ENCODE measurements at places on chromosomes 12 and 14.
A peak's percentile ranks its signal among the peaks of the same experiment; 100 is the strongest.

DNA sequence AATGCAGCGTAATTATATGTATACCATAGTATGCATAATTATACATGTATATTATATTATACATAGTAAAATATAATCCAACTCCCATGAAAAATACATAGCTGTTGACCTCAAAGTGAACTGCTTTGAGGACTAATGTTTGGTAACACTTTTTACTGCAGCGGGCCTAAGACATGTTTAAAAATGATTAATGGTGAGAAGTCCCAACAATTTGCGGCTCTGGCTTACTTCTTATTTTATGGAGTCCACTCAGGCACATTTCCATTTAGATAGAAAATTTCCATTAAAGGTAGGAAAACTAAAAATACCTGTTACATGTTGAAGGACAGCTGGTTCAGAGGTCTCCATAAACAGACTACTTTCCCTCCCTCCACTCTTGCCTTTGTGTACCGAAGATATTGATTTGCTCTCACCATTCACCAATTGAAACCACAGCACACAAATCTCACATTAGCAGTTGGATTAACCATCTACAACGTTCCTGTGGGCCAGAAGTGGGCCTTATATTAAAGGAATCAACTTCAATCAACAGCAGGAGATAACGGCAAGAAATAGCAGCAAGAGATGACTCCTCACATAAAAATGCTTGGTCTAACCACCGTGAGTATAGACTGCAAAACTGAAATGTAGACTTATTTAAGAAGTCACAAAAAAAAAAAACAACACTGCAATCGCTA lies 14.1 kb upstream of the NT5DC3 start:
- DNase-seq, result peak; percentile 38

DNA sequence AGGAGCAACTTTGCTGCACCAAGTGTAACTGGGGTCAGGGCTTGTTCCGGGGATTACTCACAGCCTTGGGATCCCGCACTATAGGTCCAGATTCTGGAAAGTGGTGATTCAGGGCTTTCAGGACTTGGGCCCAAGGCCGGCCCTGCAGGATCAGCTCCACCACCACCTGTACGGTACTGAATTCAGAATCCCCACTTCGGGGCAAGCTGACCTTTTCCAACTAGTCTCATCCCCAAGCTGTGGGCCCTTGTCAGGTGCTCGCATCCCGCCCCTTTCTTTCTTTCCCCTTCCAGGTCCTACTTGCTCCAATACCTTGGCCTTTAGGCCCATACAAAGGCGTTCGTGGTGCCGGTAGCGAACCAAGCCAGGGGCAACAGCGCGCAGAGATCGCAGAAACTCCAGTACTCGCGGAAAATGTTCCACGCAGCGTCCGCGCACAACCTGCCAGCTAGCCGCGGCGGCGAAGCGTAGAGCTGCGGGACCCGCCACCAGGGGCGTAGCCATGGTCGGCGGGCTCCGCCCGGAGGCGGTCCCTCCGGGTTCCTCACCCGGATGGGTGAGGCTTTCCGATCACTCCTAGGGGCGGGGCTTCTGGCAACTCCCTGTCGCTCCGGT lies 487 bp downstream of the TINF2 start:
- peak; percentile 82 for DNase-seq

DNA sequence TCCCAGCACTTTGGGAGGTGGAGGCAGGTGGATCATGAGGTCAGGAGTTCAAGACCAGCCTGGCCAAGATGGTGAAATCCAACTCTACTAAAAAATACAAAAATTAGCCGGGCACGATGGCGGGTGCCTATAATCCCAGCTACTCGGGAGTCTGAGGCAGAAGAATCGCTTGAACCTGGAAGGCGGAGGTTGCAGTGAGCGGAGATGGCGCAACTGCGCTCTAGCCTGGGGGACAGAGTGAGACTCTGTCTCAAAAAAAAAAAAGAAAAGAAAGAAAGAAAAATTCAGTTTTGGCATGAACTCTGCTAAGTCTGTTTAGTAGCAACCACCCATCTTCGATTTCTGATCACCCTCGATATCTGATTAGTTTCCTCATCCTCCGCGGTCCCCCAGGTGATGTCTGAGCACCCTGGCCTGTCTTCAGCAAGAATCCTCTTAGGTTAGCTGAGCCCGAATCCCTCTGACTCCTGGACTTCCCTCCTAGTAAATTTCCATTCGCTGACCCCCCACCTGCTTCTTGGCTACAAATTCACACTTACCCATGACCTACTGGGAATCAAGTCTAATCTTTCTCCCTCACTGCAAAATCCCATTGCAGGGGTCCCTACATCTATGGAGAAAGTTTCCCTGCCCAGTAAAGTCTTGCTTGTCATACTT lies 879 bp upstream of the HSPB8 start:
- no peak for DNase-seq

DNA sequence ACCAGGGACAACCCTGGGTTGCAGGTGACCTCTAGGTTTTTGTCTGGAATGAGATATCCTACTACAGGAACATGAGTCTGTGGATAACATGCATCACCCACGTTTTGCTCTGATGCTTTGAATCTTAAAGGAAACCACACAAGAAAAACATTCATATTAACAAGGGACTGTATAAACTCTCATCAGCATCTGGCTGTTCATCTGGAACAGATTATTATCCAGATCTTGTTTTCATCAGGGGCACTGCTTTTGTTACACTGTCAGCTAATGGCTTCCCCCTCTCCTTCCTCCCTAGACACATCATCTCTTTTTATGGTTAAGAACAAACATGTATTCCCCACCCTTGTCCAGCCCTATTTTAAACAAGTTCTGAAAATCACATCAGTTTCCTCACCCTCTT lies 1095.7 kb downstream of the AACS start:
- no peak for DNase-seq

GRCh38 chr12:115623764-115624334 lies 653.6 kb downstream of the MED13L start:
- DNase-seq, result no peak

- no peak for DNase-seq
Observed at GRCh38 chr12:55743406-55744339, 751 bp downstream of the GDF11 start.

DNA sequence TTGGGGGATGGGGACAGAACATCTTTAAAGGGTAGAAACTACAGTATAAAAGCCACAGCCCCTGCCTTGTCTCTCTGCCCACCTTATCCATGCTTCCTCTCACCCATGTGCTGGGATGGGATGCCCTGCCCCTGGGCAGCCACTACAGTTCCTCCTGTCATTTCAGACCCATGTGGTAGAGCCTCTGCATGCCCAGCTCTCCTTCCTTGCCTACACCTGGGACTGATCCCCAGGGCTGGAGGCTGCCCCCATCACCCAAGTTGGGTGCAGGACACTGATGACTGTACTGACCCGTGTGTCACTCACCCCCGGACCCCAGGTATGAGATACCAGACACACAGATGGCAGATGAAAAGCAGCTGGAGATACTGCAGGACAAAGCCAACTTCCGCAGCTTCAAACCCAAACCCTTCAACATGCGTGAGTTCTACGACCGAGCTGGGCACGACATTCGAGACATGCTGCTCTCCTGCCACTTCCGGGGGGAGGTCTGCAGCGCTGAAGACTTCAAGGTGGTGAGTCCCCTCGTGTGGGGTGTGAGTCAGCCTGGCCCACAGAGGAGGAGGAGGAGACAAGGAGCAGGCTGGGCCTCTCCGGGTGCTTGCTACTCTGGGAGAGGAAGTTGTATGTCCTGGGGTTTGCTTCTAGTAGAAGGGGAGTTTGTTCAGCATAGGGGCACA lies 2.2 kb downstream of the ASIC1 start:
- no peak for DNase-seq

GRCh38 chr14:75069121-75069810 lies at the start of gene ZC2HC1C:
Gene ZC2HC1C (plus strand): TSS chr14:75069641. CDS start chr14:75070574, 933 bp downstream.
- DNase-seq, result peak; percentile 45

DNA sequence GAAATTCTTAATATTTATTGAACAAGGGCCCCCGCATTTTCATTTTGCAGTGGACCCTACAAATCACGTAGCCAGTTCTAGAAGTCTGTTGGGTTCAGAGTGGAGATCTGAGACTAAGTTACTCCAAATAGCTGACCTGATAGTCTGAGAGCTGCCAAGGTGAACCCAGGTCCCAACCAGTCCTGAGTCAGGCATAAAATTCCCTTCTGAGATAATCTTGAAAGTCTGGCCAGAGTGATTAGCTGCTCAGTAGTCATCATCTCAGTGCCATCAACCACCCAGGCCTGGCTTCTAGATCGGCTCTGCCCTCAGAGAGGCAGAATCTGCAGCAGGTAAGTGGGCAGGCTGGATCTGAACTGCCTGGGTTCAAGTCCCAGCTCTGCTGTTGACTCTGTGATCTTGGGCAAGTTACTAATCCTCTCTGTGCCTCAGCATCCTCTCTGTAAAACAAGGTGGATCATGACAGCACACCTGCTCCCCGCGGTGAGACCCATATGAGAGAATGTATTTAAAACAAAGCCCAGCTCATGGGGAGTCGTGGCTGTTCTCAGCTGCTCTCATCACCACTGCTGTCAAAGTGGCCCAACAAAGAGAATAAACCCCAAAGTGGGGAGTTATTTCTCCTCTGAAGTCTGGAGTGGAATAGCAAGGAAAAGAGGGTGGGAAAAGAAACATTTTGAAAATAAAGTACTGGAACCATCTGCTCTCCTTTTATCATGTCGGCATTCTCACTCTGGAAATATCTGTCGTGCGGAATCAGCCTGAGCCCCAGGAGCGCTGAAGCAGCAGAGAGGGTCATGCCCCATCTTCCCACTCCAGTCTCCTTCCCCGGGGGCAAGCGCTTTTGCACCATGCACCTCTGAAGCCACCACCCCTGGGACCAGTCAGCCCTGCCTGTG lies 193.3 kb downstream of the DPF3 start:
- no peak for DNase-seq

- DNase-seq, result no peak
Observed at GRCh38 chr12:113803759-113804140, 162.4 kb downstream of the RBM19 start.

DNA sequence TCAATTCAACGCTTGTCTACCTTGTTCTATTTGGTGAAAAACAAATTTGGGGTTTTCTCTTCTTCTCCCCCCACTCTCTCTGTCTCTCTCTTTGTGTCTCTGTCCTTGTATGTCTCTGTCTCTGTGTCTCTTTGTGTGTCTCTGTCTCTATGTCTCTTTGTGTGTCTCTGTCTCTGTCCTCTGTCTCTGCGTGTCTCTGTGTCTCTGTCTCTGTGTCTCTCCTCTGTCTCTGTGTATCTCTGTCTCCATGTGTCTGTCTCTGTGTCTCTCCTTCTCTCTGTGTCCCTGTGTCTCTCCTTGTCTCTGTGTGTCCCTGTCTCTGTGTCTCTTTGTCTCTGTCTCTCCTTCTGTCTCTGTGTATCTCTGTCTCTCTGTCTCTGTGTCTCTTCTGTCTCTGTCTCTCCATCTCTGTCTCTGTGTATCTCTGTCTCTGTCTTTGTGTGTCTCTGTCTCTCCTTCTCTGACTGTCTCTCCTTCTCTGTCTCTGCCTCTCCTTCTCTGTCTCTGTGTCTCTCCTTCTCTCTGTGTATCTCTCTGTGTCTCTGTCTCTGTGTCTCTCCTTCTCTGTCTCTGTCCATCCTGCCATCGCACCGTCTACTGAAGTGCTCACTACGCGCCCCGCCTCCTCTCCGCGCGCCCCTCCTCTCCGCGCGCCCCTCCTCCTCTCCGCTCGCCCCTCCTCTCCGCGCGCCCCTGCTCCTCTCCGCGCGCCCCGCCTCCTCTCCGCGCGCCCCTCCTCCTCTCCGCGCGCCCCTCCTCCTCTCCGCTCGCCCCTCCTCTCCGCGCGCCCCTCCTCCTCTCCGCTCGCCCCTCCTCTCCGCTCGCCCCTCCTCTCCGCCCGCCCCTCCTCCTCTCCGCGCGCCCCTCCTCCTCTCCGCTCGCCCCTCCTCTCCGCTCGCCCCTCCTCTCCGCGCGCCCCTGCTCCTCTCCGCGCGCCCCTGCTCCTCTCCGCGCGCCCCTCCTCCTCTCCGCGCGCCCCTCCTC lies 12.8 kb downstream of the LRCOL1 start:
- DNase-seq, result peak; percentile 65

GRCh38 chr12:46005823-46006222 lies 15.4 kb upstream of the SCAF11 start:
- no peak for DNase-seq

GRCh38 chr12:75959506-75959905 lies 72.1 kb downstream of the PHLDA1 start:
- no peak for DNase-seq

- no peak for DNase-seq
Observed at GRCh38 chr12:114879354-114879753, 195.4 kb upstream of the TBX3 start.

DNA sequence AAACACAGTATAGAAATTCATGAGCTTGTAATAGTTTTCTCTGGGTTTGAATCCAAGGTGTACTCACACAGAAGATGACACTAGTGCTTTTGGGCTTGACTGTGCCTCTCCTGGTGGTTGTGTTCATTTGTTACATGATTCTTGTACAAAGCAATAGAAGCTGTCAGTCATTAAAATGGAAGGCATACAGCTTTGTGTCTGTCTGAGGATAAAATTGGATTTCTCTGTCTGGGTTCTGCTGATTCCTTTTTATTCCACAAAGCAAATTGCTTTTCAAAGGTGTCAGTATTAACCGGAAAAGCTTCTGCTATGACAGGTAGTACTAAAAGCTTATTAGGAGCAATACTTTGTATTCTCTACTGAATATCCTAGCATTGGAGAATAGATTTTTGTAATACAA lies 361.2 kb downstream of the SLC6A15 start:
- no peak for DNase-seq

GRCh38 chr12:120579179-120579578 lies 2.0 kb downstream of the POP5 start:
- DNase-seq, result no peak

DNA sequence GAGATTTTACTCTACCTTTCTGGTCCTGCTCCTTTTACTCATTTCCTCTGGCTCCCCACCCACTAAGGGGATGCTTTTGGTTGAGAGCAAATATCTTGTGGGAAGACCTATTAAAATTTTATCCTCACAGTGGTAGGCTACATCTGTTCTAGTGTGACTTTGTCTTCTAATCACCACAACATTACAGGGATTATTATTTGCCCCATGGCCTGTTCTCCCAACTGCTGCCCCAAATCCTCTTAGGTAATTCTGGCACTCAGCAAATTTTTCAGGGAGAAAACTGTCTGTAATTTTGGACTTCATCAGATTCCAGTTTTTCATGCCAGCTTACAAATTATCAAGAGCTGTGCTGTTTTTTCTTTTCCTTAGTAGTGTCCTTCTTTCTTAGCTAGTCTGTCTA lies 172.3 kb downstream of the GPHN start:
- no peak for DNase-seq
